ENCODE measurements at places on chromosomes 4 and X.

DNA sequence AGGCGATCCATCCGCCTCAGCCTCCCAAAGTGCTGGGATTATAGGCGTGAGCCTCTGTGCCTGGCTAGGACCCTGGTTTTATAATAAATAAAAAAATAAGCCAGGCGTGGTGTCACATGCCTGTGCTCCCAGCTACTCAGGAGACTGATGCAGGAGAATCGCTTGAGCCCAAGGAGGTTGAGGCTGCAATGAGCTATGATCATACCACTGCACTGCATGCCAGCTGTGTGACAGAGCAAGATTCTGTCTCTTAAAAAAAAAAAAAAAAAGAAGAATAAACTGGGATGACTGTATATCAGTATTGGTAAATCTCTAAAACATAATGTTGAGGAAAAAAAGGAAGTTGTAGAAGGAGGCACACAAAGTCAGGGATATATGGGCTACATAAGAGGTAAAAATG, 45.7 kb upstream of the SLC34A2 start:
- no peak for DNase-seq

DNA sequence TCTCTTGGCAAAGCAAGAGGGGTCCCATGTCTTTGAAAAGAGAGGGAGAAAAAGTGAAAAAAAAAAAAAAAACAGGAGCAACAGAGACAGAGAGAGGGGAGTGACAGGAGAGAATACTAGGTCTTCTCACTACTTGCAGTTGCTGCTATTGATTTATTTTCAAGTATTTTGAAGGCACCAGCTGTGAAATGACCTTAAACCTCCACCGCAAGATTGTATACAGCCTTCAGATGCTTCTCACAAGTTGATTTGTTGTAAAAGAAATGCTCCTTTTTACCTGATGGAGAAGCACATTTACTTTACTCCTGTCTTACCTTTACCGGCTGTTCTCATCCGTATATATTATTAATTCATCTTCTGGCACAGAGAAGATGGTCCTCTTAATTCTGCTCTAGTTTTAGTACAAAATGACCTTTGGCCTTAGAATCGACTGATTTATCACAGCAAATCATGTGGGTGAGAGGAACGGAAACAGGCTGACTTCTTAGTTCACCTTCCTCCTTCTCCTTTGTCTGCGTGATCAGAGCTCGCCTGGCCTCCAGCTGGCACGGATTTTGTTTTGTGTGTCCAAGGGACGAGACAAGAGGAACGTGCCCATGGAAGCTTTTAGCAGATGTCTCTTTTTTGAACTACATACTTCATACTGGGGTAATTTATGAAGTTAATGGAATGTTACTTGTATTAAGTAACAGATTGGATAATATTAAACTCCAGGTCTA, 82.4 kb upstream of the PACRGL start:
- DNase-seq = no peak

DNA sequence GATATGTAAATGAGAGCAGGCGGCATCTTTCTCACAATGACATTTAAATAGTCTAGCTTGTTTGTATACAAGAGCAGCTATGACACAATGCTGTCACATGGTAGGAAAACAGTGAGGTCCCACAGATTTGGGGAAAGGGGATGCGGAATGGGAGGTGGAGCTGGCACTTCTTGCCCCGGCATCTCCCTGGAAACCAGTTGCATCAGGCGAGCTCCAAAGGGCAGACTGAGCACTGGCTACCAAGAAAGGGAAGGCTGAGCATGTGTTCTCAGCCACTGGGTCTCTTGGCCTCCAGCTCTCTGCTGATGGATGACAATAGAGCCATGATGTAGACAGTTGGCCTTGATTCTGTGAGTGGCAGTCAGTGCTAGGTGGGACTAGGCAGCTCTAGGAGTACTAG, 109.0 kb downstream of the UCHL1 start:
- no peak for DNase-seq

DNA sequence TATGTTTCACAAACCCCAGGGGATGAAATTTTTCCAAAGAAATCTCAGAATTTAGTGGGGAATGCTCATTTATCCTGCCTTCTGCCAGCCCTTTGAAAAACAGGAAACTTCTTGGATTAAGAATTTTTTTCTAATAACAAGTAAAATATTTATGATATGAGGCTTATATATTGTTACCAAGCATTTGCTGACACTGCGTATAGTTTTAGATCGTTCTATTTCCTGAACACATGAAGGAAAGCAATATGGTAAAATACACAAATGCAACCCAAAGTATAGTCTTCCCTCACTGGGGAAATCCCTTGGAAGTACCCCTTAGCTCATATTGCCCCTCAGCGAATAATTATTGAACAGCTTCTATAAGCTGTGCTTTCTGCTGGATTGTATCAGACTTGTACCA, 54.4 kb upstream of the MND1 start:
- DNase-seq = no peak
